ENCODE measurements at places on chromosomes 13 and 19. TPM values are rescaled to one million over a fixed set of nuclear protein-coding genes. Genes with fewer than 3 reads are reported as not detected.

DNA sequence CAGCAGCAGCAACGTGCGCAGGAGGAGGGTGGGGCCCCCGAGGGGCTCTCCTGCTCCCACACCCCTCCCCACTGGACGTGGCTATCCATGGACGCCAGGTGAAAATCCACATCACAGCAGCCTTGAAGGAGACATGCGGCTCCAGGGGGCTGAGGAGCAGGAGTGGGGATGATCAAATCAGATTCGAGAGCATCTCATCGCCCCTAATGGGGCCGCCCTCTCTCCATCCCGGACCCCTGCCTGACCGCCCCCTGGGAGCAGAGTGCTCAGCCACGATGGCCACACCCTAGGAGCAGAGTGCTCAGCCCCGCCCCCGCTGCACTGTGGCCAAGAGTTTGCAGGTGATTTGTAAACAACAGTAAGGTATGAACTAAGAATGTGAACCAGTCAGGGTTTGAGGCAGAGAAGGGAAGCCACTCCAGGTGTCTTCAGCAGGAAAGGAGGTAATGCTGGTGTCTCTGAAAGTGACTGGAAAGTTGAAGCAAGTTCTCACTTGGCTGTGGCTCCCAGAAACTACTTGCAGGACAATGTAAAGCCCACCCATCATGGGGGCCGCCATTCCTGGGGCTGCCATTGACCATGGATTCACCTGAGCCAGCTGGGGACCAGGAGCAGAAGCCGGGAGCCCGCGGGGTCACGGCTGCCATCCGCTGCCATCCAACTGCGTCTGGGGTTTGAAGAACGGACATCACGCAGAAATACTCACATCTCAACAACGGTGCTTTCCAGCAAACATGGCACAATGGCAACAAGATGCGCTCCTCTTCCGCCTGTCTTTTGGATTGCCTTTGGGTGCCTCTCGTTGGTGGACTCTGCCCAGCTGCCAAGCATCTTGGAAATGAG lies 71.8 kb downstream of the SPACA7 start:
- DNase-seq: peak; percentile 22

DNA sequence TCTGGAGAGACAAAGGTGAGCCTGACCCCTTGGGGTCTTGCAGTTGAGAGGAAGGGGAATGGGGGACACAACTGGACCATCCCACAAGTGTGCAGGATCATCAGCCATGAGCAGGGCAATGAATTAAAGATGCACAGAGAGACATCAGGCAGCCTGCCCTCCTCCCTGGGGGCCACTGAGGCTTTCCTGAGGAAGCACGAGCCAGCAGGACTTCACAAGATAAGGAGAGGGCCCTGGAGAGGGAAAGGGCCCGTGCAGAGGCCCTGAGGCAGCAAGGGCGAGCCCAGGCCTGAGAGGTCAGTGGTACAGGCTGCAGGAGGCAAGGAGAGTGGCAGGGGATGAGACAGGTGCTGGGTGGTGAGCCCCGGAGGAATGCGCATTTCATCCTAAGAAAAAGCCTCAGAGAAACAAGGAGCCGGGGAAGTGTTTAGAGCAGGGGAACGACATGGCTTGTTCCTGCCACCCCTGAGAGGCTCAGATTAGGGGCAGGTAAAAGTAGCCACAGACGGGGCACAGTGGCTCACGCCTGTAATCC lies 9.0 kb upstream of the PRKD2 start:
- no peak for DNase-seq

Gene PRODH2
- not detected for total RNA-seq

DNA sequence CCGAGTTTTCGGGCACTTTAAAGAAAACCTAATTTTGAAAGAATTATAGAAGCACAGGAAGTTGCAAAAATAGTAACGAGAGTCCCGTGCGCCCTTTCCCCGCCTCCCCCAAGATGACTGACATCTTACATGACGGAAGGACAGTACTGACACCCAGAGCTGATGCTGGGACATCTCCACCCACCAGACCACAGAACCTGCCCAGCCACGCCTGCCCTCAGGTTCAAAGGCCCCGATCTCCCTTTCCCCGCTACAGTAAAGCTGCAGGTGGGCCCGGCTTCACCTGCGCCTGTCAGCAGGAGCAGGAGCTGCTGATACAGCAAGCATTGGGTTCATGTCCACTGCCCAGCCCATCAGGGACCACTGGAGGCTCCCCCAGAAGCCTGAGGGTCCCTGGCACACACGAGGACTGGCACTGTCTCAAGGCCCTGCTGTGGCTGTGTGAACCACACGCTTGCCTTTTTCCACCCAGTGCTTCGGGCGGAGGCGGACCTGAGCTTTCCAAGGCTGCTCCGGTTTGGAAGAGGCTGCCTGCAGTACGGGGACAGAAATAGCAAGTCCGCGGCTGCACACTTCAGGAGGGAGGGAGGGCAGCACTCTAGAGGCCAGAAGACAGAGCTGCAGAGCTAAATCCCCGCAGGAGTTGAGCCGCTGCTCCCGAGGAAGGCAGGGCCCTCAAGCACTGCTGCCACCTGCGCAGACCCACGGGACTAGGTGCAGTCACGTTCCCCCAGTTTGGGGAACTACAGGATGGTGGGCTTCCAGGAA lies 8.7 kb downstream of the MAP2K2 start:
- no peak for DNase-seq

DNA sequence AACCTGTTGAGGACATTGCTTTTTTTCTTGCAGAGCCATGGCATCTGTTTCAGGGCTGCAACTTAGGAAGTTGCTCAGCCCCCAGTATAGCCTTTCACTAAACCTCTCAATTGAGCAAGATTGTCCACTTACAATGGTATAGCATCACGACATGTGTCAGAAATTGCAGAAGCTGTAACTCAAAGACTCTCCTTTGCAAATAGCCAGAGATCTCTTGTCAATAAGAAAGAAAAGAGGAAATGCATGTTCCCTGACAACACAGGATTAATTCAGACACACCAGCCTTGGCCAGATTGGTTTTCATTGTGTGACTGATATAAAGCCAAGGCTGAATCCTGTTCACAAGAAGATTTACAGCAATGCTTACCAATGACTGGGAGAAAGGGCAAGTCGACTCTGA lies 38.7 kb upstream of the CYSLTR2 start:
- DNase-seq: no peak

- no peak for DNase-seq
Measured at GRCh38 chr13:28097503-28097902, 2.9 kb downstream of the FLT3 start.

GRCh38 chr19:43422689-43423066 lies 8.0 kb downstream of the TEX101 start:
- no peak for DNase-seq

Gene CD22
- total RNA-seq: not detected

DNA sequence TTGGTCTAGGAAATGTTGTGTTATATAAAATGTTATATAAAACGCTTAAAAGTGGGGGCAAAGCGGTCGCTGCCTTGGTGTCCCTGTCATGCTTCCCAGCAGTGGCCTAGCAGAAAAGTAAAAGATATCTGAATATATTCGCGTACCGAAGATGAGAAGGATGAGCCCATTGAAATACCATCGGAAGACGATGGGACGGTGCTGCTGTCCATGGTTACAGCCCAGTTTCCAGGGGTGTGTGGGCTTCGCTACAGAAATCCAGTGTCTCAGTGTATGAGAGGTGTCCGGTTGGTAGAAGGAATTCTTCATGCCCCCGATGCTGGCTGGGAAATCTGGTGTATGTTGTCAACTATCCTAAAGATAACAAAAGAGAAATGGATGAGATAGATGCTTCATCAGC lies 110.9 kb upstream of the DIAPH3 start:
- DNase-seq: no peak

GRCh38 chr13:110580800-110581199 lies 19.3 kb upstream of the RAB20 start:
- no peak for DNase-seq

GRCh38 chr13:76769271-76769791 lies 116.9 kb downstream of the KCTD12 start:
- no peak for DNase-seq

GRCh38 chr13:74162135-74162534 lies 27.9 kb upstream of the KLF12 start:
- DNase-seq: no peak

DNA sequence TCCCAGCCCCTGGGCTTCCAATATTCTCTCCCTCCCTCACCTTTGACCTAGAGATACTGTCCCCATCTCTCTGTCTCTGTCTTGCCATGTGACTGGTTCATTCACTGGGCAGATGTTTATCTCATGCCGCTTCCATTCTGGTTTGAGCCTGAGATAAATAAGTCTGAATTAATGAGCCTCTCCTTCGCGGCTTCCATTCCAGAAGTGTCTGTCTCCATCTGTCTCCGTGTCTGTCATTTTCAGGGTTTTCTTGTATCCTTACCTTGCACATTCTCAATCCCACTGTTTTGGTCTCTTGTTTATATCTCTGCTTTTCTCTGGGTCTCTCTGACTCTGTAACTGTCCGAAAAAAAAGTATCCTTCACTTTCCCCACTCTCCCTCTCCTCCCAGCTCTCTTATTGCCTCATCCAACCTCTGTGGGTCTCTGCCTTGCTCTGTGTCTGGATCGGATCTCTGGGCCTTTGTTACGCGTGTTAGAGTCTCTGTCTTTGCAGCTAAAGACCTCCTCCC lies 4.3 kb downstream of the SPHK2 start:
- DNase-seq: no peak
